ENCODE measurements at places on chromosomes 3 and 15.

GRCh38 chr3:142004025-142004424 lies 127.6 kb downstream of the ATP1B3 start:
- no peak for DNase-seq

DNA sequence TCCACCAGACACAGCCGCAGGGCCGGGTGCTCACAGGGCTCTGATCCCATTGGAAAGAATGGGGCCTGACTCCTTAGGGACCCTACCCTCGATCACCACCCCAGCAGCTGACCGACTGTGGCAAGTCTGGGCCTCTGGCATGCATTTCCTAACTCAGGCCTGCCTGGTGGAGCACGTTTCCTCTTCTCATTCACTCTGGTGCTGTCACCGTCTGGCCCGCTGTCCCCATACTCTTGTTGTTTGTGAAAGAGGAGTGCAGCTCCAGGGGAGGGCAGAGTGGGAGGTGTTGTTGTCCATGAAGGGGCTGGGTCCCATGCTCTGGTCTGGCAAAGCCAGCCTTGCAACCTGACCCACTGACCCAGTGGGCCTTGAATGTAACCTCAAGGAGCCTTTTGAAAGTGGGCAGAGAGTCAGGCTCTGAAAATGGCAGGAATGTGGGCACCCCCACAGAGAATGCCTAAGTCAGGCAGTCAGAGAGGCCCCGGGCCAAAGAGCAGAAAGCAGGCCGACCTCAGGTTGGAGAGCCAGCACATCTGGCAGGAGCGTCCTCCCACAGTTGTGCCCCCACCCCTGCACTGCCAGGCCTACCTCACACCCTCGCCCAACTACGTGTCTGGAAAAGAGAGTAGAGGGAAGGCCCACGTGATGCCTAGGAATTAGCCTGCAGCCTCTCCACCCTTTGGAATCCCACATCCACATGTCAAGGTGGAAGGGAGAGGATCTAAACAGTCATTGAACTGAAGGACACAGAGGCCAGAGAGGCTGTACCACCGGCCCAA lies 10.9 kb downstream of the SEMA7A start:
- DNase-seq: no peak

- no peak for DNase-seq
Measured at GRCh38 chr15:34986771-34987480, 1.2 kb downstream of the ZNF770 start.

GRCh38 chr15:43127752-43128151 lies 5.6 kb upstream of the TMEM62 start:
- no peak for DNase-seq

DNA sequence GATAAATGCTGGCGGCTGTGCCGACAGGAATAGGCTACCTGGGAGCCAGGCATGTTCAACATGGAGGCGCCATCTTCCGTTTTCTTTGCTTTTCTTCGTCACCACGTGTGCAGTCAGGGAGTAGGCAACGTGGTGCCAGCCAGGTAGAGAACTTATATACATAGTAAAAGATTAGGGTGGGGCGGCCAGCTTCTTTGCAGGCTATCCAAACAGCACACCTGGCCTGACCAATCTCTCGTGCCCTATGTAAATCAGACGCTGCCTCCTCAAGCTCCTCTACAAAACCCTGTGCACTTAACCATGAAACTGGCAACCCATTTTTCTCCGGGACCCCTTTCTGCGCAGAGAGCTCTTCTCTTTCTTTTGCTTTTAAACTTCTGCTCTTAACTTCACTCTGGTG lies 28.6 kb upstream of the OR5K4 start:
- no peak for DNase-seq

DNA sequence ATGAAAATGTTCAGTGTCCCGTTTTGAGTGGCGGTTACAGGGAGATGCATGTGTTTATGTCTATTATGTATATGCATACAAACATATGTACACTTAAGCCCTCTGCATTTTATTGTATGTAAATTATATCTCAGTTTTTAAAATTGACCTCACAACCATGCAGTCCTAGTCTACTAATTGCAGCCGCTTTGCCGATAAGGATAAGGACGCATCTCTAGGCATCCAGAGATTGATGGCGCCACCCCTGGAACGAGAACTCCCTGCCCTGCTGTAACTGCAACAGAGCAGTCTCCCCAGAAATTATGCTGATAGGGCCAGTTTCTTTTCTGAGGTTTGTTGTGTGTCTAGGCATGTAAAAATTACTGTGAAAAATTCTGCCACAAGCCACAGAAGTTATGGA lies 40.4 kb upstream of the TUBGCP5 start:
- no peak for DNase-seq

Data from stimulated activated CD8-positive, alpha-beta memory T cell treated with anti-CD3 and anti-CD28 coated beads, Interleukin-15, amount 100 ng/mL, for 4 hours (primary cell).